ENCODE measurements at places on chromosomes 3 and 15.
A peak's percentile ranks its signal among the peaks of the same experiment; 100 is the strongest.

GRCh38 chr3:4759689-4760312, 219.4 kb upstream of the BHLHE40 start:
- no peak for DNase-seq

GRCh38 chr3:46222435-46223161, 14.5 kb upstream of the CCR1 start:
- DNase-seq: no peak

DNA sequence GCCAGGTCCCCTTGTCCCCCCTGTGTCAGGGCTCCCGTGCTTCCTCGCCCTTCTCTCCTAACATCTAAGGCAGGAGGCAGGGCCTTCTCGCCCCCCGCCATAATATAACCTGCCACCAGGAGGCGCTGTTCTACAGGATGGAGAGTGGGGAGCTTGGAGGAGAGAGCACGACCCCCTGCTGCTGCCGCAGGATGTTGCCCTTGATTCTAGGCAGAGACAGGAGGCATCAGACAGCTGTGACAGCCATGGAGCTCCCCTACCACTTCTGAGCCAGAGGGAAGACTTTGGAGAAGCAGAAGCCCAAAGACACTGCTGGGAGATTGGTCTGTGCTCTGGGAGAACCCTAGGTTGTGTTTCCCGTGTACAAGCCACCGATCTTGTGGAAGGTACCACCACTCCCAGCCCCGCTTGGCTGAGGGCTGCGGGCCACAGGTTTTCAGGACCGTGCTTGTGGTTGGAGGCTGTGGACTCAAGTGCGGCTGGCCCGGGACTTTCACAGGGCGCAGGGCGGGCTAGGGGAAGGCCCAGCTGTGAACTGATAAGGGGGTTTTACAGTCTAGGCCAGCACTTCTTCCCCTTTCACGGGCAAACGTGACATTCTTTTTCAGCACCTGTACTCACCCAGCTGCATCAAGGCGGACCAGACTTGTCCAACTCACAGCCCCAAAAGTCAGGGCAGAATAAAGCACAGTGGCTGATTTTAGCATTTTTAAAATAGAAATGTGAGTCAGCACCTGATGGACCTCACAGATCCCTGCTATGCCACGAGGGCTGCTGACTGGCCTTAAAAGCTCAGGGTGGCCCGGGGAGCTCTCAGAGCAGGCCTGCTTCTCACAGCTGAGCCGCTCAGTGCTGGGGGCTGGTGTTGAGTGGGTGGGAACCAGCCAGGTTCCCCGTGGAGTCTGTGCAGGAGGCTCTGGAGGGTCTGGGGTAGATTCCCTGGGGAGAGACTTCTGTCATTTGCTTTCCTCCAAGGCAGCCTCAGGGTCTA, 2.6 kb upstream of the TIGIT start:
- peak; percentile 93 for DNase-seq

DNA sequence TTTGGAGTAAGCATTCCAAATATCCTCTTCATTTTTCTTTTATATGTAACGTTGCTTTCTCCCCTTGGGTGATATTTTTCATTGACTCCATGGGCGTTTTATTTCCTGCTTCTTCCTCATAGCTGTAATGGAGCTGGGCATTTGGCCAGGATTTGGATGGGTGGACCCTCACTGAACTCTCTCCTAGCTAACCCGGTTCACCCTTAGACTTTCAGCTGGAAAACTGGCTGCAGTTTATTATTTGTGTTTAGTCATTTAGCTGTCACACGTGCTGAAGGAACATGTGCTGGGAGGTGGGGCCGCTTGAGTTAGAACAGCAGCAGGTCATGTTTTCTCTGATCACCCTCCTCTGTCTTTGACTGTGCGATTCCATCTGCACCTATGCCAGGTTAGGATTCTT, 407.6 kb downstream of the ZIC1 start:
- no peak for DNase-seq

DNA sequence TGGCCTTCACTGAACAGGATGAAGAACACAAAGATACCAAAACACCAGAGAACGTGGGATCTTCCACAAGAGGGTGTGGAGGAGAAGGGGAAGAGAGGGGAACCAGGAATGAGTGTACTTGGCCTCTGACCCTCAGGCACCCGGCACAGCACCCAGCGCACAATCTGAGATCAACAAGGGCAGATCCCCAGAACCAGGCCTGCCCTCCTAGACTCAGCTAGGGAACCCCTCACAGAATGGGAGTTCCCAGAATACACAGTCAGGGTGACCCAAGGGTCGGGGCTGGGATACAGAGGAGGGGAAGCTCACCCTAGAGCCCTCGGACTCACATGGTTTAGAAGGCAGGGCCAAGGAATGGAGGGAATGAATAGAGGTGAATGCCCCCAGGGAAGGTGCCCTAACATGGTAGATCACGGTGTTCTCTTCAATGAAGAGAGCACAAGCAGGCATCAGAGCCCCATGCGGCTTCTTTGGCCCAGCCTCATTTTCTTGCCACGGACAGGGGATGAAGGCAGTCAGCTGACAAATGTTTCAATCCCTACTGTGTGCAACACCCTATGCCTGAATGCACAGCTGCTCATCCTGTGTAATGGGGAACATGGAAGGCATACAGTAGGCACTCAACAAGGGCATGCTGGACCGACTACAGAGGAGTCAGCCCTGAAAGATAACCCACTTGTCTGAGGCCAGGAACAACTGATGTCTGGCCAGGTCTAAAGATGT, 13.1 kb downstream of the BMF start:
- DNase-seq: no peak

GRCh38 chr3:34056951-34057390, 258.5 kb downstream of the PDCD6IP start:
- DNase-seq: no peak

GRCh38 chr3:52852419-52852818, 17.6 kb upstream of the MUSTN1 start:
- DNase-seq: no peak

- DNase-seq: no peak
Observed at GRCh38 chr3:37741644-37742043, 120.0 kb upstream of the CTDSPL start.
